Brain pericyte (primary cell): ENCODE measurements at places on chromosomes 5 and 9.
A peak's percentile ranks its signal among the peaks of the same experiment; 100 is the strongest.

- DNase-seq: no peak
Measured at GRCh38 chr5:157109744-157110143, 900 bp upstream of the HAVCR2 start.

DNA sequence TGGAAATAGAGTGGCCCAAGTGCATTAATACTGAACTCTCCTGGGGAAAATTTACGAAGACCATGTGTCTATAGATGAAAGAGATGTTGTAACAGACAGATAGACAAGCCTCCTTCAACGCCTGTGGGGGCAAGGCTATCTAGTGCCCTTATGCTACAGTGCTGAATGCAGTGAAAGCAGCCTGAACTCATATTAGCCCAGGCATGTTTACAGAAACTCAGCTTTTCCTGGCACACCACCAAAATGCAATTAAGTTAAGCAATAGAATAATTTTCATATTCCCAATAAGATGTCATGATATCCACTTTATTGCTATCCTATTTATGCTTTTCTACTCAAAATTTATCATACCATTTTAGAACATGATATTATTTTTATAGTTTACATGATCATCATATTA is 277.0 kb downstream of the DIRAS2 start:
- DNase-seq: no peak

- DNase-seq: no peak
Measured at GRCh38 chr9:27181381-27181780, 72.4 kb downstream of the TEK start.

DNA sequence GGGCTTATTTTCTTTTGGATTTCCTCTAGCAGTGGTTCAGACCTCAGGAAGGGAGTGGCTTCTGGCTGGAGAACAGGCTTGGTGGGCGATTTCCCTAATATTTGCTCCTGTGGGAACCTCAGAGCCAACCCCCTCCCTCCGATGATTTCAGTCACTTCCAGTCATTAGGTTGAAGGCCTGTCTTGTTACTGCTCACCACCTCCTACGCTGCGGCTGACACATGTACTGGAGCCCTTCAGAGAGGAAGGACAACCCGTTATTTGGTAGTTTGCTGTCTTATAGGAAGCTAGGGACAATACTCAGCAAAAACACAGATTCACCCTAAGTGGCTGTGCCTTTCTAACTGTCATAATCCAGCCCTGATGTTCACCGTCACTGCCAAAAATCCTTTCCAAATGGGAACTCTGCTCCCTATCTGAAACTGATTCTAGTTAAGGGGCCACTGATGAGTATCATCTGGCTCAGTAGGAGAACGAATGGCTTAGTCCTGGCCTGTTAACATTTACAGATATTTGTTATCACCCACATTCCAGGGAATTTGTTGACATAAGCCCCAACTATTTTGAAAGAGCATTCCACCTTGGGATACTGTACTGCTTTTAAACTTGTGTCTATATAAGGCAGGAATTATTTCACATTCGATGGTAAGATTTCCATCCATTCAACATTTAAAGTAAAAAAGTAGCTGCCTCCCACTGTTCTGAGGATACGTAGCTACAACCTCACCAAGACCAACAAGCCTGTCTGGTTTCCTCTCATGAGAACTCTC is 29.3 kb upstream of the ANKH start:
- no peak for DNase-seq

DNA sequence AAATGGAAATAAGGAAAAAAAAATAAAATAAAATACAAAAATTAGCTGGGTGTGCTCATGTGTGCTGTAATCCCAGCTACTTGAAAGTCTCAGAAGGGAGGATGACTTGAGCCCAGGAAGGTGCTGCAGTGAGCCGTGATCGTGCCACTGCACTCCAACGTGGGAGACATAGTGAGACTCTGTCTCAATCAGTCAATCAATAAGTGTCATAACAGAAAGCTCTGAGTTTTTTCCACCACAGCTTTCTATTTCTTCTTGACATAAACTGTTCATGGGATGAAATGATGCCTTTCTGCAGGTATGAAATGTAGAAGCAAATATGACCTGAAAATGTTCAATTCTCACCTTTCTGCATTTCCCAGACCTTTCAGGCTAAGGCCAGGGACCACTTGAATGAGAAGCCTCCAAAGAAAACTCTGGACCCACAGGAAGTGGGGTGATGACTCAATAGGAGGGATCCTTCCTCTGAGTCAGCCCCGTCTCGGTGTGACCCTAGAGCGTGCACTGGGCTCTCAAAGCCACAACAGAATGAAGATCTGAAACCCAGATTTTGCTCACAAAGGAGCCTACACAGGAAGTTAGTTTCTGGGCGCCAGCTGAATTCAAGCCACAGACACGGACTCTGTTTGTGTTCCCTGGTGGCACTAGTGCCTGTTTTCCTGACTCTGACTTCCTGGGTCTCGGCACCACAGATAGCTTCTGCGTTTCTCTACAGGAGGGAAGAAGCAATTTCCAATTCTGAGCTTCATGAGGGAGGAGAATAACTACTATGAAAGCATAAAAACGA is 62.0 kb downstream of the ANKH start:
- peak; percentile 80 for DNase-seq

DNA sequence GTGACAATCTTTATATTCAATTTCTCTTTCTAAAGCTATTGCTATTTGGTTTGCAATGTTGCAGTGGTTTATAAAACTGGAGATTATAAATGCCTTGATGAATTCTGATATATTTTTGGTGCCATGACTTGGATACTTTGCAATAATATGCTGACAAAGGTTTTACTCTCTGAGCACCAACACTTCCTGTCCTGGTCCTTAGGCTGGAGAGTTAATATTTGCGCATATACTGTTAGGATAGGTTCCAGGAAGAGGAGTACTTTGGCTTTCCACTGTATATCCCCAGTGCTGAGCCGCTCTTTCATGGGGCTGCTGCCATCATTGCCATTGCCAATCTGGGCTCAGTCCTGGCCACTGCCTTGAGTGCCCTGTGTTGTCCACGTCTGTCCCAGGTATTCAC is 139.6 kb downstream of the ZCCHC7 start:
- DNase-seq: no peak

- DNase-seq: no peak
Measured at GRCh38 chr5:158709279-158709678, 390.4 kb downstream of the EBF1 start.

DNA sequence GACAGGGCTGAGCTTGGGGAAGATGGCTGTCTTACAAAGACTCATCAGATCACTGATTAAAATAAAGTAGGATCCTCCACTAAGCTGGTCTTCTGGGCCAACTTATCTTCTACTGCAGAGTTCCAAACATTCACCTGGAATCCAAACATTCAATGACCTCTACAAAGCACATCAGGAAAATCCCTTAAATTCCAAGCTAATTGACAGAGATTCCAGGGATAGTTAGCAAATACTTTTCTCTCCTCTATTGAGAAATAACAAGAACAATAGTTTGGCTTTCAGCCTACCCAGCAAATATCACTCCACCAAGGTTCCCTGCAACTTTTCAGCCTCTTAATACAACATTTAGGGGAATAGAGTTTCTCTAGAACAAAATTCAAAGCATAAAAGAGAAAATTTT is 140.6 kb upstream of the LIFR start:
- DNase-seq: no peak

DNA sequence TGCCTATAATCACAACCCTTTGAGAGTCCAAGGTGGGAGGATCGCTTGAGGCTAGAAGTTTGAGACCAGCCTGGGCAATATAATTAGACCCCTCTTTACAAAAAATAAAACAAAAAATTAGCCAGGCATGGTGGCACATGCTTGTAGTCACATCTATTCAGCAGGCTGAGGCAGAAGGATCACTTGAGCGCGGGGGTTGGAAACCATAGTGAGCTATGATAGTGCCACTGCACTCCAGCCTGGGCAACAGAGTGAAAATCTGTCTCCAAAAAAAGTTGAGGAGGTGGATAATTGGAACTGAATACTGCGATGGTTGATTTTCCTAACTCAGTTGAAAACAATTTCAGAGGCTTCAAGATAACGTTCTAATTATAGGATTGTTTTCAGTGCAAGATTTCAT is 52.6 kb downstream of the EDIL3 start:
- no peak for DNase-seq

GRCh38 chr9:113943112-113944009 is 67.3 kb downstream of the ZNF618 start:
- DNase-seq: no peak

GRCh38 chr9:133581011-133581410 is 28.2 kb downstream of the FAM163B start:
- DNase-seq: no peak

DNA sequence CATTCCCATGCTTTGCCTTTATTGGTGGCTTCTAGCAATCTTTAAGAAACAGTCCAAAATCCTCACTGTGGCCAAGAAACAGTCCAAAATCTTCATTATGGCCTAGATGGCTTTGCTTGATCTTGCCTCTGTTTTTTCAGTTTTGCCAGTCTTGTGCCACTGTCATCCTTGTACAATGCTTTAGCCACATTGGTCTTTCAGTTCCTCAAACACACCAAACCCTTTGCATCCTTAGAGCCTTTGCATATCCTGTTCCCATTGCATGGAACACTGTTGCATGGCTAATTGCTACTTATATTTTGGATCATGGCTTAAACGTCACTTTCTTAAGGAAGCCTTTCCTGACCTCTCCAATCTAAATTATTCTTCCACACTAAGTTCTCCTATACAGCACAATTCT is 22.1 kb downstream of the MRRF start:
- no peak for DNase-seq

DNA sequence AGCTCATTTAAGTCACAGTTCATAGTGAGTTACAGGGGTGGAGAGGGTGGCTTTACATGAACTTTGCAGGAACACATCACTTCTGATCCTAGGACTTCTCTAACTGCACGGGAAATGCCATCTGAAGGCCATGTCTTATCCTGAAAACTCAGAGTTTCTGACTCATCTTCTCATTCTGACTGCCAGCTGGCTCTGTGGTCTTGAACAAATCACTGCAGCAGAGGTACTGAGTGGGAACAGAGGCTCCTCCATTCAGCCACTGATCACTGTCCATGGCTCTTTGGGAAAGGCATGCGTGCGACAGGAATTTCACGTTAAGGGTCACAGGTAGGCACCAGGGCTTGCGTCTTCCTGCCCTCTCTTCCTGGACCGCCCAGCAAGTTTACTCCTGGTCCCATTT is 114.6 kb upstream of the LRRTM2 start:
- no peak for DNase-seq

DNA sequence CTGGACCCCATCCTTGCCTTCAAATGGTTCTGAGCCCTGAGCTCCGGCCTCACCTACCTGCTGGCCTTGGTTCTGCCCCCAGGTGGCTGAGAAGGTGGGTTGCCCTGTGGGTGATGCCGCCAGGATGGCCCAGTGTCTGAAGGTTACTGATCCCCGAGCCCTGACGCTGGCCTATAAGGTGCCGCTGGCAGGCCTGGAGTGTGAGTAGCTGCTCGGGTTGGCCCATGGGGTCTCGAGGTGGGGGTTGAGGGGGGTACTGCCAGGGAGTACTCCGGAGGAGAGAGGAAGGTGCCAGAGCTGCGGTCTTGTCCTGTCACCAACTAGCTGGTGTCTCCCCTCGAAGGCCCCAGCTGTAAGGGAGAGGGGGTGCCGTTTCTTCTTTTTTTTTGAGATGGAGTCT is 5.2 kb downstream of the CEL start:
- DNase-seq: no peak

DNA sequence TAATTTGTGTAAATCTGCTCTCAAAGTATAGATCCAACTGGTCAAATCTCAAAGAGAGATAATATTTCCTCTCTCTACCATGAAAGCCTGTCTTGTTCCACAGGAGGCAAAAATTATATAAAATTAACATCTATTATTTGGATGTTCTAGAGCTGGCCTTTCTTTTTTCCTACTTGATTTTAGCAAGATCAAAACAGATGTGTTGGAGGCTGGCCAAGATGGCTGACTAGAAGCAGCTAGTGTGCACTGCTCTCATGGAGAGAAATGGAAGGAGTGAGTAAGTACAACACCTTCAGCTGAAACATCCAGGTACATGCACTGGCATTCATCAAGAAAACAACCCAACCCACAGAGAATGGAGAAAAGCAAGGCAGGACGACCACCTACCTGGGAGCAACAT is 298.6 kb upstream of the SLC24A2 start:
- no peak for DNase-seq

- DNase-seq: no peak
Measured at GRCh38 chr9:15180124-15180523, 126.9 kb downstream of the TTC39B start.

GRCh38 chr9:128397831-128398230 is 22.8 kb upstream of the CERCAM start:
- DNase-seq: no peak
